ENCODE measurements at places on chromosomes 12 and 14. TPM values are rescaled to one million over a fixed set of nuclear protein-coding genes. Genes with fewer than 3 reads are reported as not detected.

Gene PPFIA2
- total RNA-seq, result 0.55 TPM

Gene PRIMA1
- 0.24 TPM for total RNA-seq

Gene NRXN3
- total RNA-seq, result 1.1 TPM

Gene GNB3
- 1.9 TPM for total RNA-seq

Gene G2E3
- 19.6 TPM for total RNA-seq

Gene CBLN3
- total RNA-seq, result 1.4 TPM

Gene RNU4-1
- total RNA-seq, result not detected

Gene FGF23
- total RNA-seq, result not detected

Gene BICDL1
- 2.3 TPM for total RNA-seq

Gene ADGRD1
- total RNA-seq, result 0.62 TPM

Gene OAS2
- 0.15 TPM for total RNA-seq

Gene CEP170B
- 27.9 TPM for total RNA-seq

Gene BRMS1L
- total RNA-seq, result 11.3 TPM

Gene STX2
- 20.8 TPM for total RNA-seq

Gene TULP3
- 20.3 TPM for total RNA-seq

Gene MUCL1
- total RNA-seq, result not detected

Gene TPPP2
- not detected for total RNA-seq

Gene PCED1B
- total RNA-seq, result 46.9 TPM

Gene TDG
- 29.6 TPM for total RNA-seq
